Non-pigmented ciliary epithelial cell (primary cell): ENCODE measurements at places on chromosomes 2 and 18.

GRCh38 chr2:241940329-241940728 lies 70.8 kb downstream of the RTP5 start:
- no peak for DNase-seq

DNA sequence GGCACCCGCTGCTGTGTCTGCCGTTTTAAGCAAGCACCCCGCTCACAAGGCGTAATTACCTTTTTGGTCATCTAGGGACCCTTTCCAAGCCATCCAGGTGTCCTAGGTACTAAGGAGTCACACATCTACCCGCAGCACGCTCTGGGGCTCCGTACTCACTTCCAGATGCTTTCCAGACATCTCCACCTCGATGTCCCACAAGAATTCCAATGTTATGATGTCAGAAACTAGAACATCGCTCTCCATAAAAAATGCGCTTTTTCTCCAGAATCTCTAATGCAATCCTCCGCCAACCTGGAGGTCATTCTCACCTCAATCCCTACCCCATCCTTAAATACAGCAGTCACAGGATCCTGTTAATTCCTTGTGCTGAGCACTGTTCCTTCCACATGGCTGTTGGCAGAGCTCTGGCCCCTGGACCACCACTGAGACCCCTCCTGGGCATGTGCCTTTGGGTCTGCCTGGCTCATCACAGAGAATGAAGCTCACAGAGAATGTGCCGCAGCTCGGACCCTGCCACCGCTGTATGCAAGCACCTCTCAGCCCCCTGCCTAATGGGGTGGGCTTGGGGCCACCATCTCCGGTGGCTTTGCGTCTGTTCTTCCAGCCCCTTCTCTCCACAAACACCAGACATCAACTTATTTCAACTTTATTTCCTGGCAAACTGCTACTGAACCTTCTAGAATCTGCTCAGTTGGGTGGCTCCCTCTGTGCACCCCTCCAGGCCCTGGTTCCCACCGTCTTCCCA lies 4.6 kb upstream of the PXDN start:
- DNase-seq, result no peak

DNA sequence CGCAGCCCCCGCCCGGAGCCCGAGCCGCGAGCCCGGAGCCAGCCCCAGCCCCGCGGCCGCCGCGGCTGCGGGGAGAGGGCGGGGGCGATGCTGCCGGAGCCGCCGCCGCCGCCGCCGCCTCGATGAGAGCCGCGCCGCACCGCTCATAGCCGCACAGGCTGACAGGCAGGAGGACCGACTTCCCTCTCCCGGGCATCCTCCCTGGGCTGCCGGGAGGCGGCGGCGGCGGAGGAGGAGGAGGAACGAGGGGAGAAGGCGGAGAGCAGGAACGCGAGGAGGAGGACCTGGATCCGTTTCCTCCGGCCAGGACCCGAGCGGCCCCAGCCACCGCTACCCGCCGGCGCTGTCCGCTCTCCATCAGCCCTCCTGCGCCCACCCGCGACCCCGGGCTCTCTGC lies 370 bp downstream of the KLHL29 start:
- no peak for DNase-seq

DNA sequence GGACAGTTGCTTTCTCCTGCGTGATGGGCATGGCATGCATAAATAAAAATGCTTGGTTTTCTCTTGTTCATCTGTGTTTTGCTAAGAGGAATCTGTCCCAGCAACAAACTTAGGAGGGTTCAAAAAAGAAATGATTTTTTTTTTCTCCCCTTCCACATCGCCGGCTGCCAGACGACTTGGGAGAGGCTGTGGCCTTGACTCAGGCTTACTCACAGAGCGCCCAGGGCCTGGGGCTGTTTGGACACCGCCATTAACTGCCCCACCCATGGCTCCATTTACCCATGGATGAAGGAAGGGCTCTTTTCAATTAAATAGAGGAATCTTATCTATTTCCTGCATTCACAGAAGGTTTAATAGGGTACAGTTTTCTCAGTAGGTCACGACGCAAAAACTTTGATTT lies 22.3 kb upstream of the SERPINB5 start:
- DNase-seq, result no peak

DNA sequence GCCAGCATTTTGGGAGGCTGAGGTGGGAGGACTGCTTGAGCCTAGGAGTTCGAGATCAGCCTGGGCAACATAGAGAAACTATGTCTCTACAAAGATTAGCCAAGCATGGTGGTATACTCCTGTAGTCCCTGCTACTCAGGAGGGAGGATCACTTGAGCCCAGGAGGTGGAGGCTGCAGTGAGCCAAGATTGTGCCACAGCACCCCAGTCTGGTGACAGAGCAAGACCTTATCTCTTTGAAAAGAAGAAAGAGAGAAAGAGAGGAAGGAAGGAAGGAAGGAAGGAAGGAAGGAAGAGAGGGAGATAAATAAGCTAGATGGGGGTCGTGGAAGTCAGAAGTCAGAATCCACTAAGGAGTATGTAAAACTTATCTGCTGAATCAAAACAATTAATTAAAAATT lies 16.2 kb downstream of the GPR75 start:
- no peak for DNase-seq

GRCh38 chr2:157418239-157418641 lies 25.6 kb downstream of the CYTIP start:
- DNase-seq, result no peak

GRCh38 chr18:44740000-44740399 lies 59.3 kb downstream of the SETBP1 start:
- DNase-seq, result no peak

GRCh38 chr18:54284981-54285785 lies 15.9 kb downstream of the POLI start:
- DNase-seq, result peak; percentile 57
